ENCODE measurements at places on chromosomes 7 and 10. TPM values are rescaled to one million over a fixed set of nuclear protein-coding genes. Genes with fewer than 3 reads are reported as not detected.

Gene CYTH3
- 1.4 TPM for total RNA-seq

DNA sequence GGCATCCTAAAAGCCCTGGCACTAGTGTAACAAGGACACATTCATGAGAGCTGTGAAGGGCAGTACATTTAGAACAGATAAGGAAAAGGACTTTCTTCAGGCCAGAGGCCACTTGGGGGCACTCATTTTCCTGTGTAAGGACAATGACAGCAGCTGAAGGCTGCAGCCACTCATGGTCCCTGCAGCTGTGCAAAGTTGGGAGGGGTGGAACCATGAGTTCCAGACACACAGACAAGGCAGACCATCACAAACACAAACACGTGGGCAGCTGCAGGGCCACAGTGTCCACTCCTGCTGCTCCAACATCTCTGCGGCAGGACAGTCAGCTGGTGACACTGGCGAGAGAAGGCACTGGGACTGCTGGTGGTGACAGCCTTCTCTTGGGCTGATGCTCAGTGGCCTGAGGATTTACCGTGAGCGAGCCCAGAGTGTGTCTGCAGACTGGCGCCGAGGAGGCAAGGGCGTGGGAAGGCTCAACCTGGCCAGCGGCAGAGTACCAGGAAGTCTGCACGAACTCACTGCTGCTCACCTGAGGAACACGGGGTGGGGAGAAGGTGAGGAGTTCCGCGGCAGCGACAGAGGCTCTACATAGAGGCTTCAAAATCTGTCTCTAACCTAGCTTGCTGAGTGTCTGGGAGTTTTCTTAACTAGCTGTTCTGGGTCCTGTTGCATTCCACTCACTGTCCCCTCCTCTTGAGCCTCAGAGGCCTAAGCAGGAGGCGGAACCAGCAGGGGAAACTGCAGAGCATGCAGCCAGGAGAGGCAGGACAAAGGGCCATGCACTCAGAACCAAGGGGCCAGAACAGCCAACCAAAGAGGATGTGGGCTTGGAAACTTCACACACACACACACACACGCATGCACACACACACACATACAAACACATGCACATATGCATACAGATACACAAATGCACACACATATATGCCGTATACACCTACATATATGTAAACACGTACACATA, 76.5 kb upstream of the DDC start:
- no peak overlapping the region for H3K27ac ChIP-seq
- no peaks in the 10 kb centered on the region for H3K4me1 ChIP-seq
- no peak for DNase-seq
- peaks cover 2% of the 10 kb centered on the region for H3K36me3 ChIP-seq
- H3K4me3 ChIP-seq: no peak overlapping the region

Gene MYPN
- not detected for total RNA-seq

Gene PLAC9
- total RNA-seq: not detected

- no peak overlapping the region for H3K27ac ChIP-seq
- DNase-seq: no peak
- no peaks in the 10 kb centered on the region for H3K27me3 ChIP-seq
- peaks cover 9% of the 10 kb centered on the region for H3K36me3 ChIP-seq
- no peak overlapping the region for H3K4me3 ChIP-seq
- peaks cover 7% of the 10 kb centered on the region for H3K4me1 ChIP-seq
Observed at GRCh38 chr10:74575191-74575720, 251.1 kb upstream of the KAT6B start.

DNA sequence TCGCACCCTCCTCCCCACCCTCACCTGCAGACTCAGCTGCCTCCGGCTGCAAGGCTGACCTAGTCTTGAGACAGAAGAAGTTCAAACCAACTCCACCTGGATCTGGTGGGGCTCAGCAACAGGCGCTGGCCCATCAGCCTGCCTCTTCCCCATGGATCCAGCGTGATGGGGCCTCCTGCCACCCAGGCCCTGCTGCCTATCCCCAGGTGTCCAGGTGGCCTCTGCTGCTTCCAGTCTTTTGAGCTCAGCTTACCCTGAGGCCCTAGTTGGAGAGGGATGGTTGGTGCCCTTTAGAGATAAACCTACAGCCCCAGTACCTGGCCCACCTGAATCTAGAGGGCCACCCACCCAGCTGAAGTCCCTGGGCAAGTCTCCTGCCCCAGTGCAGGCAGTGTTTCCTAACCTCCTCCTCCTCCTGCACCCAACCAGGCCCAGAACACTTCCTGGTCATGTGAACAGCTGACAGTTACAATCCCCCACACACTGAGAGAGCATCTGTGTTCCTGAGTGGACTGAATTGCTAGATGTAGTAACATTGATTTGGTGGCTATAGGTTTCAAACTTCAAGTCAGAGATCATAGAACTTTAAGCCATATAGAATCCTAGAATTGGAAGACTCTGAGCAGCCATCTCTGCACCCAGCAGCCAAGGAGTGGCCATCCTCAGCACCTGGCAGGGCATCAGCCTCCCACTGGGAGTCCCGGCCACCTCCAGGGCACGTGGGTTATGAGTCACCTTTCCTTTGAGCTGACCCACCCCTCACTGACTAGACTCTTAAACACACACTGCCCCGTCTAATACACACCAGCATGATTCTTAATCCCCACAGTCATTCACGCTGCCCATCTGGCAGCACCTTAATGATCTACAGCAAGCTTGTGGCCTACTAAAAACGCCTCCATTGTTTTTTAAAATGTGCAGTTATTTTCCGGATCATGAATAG, 51.9 kb downstream of the ALOX5 start:
- no peaks in the 10 kb centered on the region for H3K36me3 ChIP-seq
- no peaks in the 10 kb centered on the region for H3K27me3 ChIP-seq
- DNase-seq: no peak

Gene NEUROD6
- total RNA-seq: not detected

DNA sequence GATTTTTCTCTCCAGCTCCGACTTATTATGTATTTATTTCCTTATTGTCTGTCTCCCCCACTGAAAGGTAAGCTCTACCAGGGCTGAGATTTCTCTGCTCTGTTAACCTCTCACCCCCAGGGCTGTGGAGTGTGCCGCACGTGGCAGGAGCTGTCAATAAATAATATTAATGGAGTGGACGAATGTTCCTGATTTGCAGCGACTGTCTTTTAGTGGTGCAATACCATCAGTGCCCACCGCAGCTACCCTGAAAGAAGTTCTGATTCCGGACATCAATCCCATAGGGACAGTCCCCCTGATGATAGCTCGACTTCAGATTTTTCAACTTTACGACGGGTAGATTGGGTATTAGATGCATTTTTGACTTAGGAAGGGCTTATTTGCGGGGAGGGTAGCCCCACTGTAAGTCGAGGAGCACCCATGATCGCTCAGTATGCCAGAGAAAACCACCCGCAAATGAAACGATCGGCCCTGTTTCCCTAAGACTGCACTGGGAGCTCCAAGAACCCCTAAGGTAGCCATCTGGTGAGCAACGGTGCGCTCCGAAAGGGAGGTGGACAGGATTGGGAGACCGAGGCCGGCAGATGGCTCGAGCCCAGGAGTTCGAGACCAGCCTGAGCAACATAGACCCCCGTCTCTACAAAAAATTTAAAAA, 986 bp upstream of the PPP2R2D start:
- H3K4me1 ChIP-seq: peaks cover 57% of the 10 kb centered on the region
- peak overlapping the region; percentile 94 for H3K4me3 ChIP-seq
- DNase-seq: no peak
- H3K27ac ChIP-seq: peak overlapping the region; percentile 21
- H3K27me3 ChIP-seq: peaks cover 11% of the 10 kb centered on the region

GRCh38 chr7:121163699-121164098, 165.1 kb upstream of the WNT16 start:
- no peaks in the 10 kb centered on the region for H3K36me3 ChIP-seq
- H3K27me3 ChIP-seq: peaks cover 27% of the 10 kb centered on the region
- H3K4me1 ChIP-seq: no peaks in the 10 kb centered on the region
- no peak for DNase-seq
- no peak overlapping the region for H3K27ac ChIP-seq

GRCh38 chr10:20415684-20416083, 481.4 kb downstream of the NEBL start:
- no peak overlapping the region for H3K27ac ChIP-seq
- H3K4me3 ChIP-seq: no peak overlapping the region
- no peak for DNase-seq
- no peaks in the 10 kb centered on the region for H3K36me3 ChIP-seq

- no peak overlapping the region for H3K4me3 ChIP-seq
- peaks cover 5% of the 10 kb centered on the region for H3K36me3 ChIP-seq
- H3K27me3 ChIP-seq: no peaks in the 10 kb centered on the region
- H3K27ac ChIP-seq: no peak overlapping the region
- DNase-seq: no peak
- H3K4me1 ChIP-seq: peaks cover 50% of the 10 kb centered on the region
Observed at GRCh38 chr7:2034291-2035201, 198.2 kb downstream of the MAD1L1 start.

DNA sequence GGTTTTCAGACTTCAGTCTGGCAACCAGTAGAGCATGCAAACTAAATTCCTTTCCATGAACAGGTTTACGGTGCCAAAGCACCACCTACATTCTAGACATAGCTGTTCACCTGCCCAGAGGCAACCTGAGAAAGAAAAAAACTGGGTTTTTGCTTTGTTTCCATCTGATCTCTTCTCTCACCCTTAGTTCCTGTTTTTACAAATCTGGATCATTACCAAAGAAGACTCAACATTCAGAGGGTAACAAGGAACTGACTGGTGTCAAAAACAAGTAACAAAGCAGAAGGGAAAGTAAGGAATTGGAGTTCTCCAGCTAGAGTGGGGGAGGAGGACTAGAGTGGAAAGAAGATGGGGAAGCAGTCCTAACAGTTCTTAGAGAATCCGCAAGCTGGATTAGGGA, 36.4 kb downstream of the CPVL start:
- no peaks in the 10 kb centered on the region for H3K36me3 ChIP-seq
- no peak overlapping the region for H3K4me3 ChIP-seq
- H3K4me1 ChIP-seq: peaks cover 14% of the 10 kb centered on the region
- peaks cover 22% of the 10 kb centered on the region for H3K27me3 ChIP-seq

Gene NEURL1
- 2.5 TPM for total RNA-seq

All from activated T-cell treated with anti-CD3 and anti-CD28 coated beads, Interleukin-2, amount 50 U/mL, for 72 hours (primary cell).